ENCODE measurements at places on chromosomes 13 and 19.

- no peak for DNase-seq
Measured at GRCh38 chr13:114015111-114015968, 41.5 kb upstream of the C13orf46 start.

DNA sequence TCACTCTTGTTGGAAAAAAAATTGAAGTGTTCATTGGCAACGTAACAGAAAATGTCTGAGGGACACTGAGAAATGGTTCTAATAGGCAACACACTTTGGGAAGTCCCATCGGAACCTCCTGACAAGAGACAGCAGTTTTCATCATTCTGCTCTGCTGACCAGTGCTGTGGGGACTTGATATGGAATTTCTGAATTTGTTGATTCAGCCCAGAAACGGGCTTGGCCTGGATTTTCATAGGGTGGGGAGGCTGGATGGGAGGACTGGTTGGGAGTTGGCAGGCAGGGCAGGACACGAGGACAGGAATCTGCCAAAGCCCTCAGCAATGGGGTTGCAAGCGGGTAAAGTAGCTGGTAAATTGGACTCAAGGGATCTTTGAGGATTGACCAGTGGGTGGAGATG lies 96.5 kb downstream of the DCT start:
- no peak for DNase-seq

DNA sequence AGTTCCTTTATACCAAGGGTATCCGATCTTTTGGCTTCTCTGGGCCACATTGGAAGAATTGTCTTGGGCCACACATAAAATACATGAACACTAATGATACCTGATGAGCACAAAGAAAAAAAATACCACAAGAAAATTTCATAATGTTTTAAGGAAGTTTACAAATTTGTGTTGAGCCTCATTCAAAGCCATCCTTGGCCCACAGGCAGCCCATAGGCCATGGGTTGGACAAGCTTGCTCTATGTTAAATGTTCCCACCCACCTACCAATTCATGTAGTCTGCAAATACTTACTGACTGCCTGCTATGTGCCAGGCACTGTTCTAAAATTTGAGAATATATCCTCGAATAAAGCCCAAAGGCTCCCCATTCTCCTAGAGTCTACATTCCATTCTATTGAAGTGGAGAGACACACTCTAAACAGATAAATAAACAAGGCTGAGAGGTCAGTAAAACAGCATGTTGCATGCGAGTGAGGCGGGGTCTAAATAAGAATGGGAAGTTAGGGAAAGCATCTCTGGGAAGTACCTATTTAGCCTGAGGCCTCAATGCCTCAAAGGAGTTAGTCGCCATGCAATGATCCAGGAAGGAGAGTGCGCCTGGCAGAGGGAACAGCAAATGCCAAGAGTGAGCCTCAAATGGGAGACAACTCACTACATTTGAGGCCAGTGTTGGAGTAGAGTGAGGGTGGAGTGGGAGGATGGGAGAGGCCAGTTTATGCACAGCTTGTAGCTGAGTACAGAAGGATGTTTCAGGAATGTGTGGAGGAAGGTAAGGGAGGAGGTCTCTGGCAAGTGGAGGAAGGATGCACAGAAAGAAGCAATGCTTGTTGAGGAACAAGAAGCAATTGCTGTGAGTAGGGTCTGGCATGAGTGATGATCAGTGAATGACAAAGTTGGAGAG lies 52.5 kb upstream of the CLDN10 start:
- DNase-seq, result no peak

DNA sequence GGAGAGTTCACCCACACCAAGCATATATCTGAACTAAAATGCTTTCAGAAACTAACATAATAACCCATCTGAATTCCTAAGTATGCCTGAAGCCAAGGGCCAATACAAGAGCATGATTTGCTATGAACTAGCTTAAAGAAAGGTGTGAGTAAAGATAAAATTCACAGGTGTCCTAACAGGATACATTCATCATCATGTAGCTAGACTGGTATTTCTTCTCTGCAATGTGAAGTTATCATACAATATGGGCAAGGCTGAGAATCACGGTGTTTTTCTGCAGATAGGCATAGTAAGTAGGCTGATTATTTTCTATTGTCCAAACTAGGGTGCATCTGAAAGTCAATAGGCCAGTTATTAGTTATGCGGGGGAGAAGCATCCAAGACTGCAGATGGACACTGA lies 63.1 kb downstream of the STK24 start:
- no peak for DNase-seq

DNA sequence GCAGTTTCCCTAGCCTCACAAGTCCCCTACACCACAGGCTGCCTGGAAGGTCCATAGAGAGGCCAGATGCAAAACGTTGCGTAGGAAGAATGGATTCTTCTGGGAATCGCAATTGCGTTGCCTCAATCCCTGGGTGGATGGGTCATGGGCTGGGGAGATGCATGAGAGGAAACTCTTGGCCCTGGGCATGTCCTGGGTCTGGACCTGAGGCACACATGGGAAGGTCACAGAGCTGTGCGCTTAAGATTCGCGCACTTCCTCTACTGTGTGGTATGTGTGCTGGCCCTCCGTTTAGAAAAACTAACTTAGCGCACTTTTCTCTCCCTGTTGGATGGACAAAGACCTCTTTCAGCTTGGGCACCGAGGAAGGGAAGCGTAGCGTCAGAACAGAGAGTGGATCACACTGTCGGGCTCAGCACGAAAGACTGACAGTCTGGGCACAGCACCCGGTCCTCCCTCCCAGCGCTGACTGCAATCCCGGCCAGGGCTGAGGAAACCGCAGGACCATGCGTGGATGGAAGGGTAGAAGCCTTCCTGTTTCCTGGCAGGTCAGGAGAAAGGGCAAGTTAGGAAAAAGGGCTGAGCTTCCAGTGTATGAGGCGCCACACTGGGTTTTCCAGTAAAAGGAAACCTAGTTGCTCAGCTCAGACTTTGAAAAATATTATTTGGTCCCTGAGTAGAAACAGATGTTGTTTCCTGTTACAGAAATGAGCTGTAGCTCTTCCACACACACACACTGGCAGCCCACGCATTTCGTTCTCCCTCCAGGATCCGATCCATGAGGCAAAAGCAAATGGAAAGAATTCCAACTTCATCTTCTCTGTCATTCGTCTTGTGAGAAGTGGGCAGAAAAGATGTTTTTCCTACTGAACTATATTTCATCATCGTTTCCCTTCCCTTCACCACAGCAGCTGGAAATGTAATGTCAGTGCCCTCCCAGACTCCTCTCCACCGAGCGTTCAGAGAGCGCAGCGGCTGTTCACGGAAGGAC lies 86.0 kb downstream of the ING1 start:
- DNase-seq, result no peak

- DNase-seq, result no peak
Measured at GRCh38 chr19:6662702-6663101, 7.3 kb downstream of the TNFSF14 start.

DNA sequence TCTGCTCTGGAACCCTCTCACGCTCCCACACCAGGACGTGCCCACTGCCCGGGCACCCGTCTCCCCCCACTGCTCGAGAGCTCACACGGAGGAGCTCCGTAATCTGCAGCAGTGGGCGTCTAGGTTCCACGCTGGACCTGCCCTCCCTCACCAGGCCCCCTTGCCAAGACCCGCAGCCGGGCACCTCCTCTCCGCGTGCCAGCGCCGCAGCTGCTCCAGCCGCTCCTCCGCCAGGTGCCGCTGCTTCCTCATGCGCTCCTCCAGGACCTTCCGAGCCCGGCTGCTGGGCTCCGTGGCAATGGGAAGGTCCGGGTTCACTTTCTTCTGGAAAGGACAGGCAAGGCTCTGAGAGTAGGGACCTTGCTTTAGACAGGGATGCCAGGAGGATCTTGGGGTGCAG lies 35.0 kb upstream of the MATK start:
- no peak for DNase-seq

DNA sequence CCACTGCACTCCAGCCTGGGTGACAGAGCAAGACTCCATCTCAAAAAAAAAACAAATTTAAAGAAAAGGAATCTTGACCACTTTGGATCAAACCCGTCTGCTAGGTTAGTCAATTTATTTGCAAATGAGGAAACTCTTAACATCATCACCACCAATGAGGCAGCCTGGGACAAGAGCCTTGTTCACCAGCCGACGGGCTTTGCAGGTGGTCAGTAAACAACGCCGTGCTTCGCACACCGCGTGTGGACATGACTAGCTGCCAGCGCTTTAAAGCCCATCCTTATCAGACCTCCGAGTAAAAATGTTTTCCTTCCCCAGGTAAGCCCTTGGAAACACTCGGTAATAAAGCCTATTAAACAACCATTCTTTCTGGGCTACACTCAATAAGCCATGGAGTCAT lies 41.9 kb downstream of the INSR start:
- DNase-seq, result no peak

DNA sequence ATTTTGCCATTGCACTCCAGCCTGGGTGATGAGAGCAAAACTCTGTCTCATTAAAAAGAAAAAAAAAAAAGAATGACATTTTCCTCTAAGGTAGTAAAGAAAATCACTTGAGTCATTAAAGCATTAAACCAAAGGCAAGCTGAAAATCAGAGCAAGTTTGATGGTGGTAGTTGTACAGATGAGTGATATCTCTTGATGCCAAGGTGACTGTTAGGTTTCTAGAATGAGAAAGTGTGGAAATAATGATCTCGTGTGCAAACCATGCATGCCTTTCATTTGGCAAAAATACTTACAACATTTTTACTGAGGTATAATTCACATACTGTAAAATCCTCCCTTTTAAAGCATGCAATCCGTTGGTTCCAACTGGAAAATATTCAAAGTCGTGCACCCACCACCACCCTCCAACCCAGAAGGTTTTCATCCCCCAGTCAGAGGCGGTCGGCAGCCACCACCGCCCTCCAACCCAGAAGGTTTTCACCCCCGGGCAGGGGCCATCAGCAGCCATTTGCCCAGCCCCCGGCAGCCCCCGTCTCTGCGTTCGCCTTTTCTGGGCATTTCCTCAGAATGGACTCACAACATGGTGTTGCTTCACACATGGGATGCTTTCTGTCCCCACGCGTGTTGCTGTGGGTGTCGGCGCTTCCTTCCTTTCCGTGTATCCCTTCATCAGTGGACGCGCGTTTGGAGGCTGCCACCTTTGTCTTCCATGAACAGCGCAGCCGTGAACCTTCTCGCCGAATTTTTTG lies 90.2 kb downstream of the ATP11A start:
- no peak for DNase-seq

GRCh38 chr13:69418319-69418718 lies 689.3 kb upstream of the ATXN8OS start:
- no peak for DNase-seq

DNA sequence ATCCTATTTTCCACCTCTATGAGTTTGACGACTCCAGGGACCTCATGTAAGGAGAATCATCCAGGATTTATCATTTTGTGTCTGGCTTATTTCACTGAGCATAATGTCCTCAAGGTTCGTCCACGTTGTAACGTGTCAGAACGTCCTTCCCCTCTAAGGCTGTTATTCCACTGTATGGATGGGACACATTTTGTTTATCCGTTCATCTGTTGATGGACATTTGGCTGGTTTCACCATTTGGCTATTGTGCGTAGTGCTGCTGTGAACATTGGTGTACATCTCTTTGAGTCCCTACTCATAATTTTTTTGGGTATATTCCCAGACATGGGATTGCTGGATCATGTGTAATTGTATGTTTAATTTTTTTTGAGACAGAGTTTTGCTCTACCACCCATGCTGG lies 21.5 kb downstream of the CRTC1 start:
- no peak for DNase-seq

GRCh38 chr13:51153527-51153926 lies 42.5 kb upstream of the C13orf42 start:
- DNase-seq, result no peak

DNA sequence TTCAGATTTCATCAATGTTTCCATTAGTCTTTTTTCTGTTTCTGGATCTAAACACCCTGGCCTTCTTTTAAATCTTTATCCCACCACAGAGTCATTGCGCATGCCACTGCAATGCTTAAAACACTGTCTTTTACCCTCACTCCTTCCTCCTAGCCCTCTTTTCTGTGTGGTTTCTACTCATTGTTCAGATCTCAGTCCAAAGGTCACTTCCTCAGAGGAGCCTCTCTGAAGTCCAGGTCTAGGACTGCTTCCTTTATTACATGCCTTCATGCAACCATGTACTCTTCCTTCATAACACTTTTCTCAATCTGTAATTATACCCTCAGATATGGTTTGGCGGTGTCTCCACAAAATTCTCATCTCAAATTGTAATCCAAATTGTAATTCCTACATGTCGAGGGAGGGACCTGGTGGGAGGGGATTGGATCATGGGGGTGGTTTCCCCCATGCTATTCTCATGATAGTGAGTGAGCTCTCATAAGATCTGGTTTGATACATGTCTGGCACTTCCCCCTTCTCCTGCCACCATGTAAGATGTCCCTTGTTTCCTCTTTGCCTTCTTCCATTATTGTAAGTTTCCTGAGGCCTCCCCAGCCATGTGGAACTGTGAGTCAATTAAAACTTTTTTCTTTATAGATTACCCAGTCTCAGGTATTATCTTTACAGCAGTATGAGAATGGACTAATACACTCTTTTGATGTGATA lies 808.9 kb downstream of the DIAPH3 start:
- no peak for DNase-seq

GRCh38 chr13:27437126-27437525 lies 12.7 kb downstream of the GTF3A start:
- DNase-seq, result no peak

GRCh38 chr13:24692561-24692960 lies 12.4 kb downstream of the ATP12A start:
- DNase-seq, result no peak

- peak; percentile 43 for DNase-seq
Measured at GRCh38 chr19:3176715-3177501, 1.7 kb upstream of the S1PR4 start.

DNA sequence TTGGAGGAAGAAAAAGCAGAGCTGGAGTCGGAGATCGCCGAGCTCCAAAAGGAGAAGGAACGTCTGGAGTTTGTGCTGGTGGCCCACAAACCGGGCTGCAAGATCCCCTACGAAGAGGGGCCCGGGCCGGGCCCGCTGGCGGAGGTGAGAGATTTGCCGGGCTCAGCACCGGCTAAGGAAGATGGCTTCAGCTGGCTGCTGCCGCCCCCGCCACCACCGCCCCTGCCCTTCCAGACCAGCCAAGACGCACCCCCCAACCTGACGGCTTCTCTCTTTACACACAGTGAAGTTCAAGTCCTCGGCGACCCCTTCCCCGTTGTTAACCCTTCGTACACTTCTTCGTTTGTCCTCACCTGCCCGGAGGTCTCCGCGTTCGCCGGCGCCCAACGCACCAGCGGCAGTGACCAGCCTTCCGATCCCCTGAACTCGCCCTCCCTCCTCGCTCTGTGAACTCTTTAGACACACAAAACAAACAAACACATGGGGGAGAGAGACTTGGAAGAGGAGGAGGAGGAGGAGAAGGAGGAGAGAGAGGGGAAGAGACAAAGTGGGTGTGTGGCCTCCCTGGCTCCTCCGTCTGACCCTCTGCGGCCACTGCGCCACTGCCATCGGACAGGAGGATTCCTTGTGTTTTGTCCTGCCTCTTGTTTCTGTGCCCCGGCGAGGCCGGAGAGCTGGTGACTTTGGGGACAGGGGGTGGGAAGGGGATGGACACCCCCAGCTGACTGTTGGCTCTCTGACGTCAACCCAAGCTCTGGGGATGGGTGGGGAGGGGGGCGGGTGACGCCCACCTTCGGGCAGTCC lies 5.0 kb downstream of the FOSB start:
- DNase-seq, result no peak
